H9 (cell line): ENCODE measurements at places on chromosomes 1 and 21.

- no peak for DNase-seq
These were observed 7.8 kb downstream of the PSMB2 start for GRCh38 chr1:35633547-35633946.

DNA sequence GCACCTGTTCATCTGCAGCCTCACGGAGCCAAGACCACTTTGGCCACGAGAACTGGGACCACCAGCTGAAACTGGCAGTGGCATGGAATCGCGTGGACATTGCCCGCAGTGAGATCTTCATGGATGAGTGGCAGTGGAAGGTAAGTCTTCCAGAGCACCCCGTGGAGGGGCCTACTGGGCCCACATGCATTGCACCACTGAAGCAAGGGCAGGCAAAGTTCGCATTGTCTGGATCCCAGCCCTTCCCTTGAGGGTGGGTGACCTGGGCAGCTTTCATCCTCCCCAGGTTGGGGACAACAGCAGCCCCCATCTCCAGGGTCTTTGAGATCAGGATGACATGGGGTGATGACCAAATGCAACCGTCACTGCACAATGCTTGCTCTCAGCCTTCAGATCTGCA lies 37.5 kb downstream of the TRPM2 start:
- DNase-seq: no peak

DNA sequence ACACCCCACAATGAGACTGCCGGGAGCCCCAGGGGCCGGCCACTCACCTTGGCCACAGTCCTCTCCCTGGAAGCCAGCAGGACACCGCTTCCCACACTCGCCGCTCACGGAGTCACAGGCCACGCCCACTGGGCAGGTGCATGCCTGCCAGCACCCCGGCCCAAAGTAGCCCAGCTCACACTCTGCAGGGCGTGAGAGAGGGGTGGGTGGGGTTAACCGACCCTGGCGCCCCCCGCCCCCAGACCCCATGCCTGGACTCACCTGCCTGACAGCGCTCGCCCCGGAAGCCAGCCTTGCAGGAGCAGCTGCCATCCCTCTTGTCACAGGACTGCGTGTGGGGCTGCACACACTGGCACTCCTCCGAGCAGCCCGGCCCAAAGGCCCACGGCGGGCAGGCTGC lies 50.7 kb downstream of the ARHGEF16 start:
- DNase-seq: no peak

- peak; percentile 79 for DNase-seq
These were observed 2.9 kb upstream of the CLIC4 start for GRCh38 chr1:24742090-24742938.

GRCh38 chr1:227901239-227901905 lies 46.4 kb downstream of the WNT9A start:
- DNase-seq: peak; percentile 17

GRCh38 chr21:45570826-45571601 lies 28.8 kb upstream of the SLC19A1 start:
- DNase-seq: peak; percentile 20

- DNase-seq: no peak
These were observed 1.6 kb downstream of the AGO4 start for GRCh38 chr1:35809114-35810095.

- peak; percentile 84 for DNase-seq
These were observed 26.8 kb downstream of the TMEM201 start for GRCh38 chr1:9615316-9616063.

DNA sequence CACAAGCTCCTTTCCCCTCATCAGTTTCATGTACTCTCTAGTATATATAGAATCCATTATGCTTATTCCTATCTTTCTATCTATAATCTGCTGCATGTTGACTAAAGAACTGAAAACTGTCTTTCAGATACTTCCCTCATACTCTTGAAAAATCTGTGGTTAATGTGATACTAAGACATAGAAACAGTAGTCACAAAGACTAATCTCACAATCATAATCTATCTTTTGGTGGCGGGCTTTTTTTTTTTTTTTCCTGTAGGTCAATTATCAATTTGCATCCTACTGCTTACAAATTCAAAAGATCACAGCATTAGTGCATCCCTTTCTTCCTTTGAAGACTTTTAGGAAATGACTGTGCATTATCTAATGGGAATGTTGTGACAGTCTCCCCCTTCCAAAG lies 4.7 kb downstream of the UBR4 start:
- DNase-seq: no peak

DNA sequence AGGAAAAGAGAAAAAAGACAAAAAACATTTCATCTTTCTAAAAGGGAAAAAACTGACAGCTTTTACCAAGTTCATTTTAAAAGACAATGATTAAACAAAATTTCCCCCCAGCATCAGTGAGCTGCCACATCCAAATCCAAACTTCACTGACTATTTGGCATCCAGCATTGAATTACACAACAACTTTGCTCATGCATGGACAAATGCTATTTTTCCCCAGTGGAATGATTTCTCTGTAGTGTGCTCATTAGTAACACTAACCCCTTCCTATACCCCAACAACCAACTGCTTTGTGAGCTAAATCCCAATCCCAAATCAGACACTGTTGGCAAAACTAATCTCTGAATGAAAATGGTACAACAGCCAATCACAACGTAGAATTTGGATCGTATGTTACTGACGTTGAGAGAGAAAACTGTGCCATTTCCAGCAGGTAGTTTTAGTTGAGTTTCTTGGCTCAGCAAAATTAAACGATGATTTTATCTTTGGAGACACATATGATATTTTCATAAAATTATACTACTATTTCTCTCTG lies 37.9 kb downstream of the PIK3R3 start:
- no peak for DNase-seq

DNA sequence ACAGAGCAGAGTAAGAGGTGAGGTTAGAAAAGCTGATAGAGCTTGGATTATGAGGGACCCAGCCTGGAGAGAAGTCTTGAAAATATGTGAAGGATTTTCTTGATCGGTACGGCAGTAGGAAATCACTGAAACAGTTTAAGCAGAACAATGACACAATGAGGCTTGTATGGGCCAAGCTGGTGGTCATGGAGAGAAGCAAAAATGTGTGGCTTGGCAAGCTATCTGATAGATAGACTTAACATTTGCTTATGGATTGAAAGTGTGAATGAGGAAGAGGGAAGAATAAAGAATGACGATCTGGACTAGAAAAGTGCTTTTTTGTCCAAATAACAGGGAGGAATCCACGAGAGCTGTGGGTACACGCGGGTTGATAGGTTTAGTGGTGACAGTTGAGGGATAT lies 15.4 kb upstream of the XPR1 start:
- no peak for DNase-seq

DNA sequence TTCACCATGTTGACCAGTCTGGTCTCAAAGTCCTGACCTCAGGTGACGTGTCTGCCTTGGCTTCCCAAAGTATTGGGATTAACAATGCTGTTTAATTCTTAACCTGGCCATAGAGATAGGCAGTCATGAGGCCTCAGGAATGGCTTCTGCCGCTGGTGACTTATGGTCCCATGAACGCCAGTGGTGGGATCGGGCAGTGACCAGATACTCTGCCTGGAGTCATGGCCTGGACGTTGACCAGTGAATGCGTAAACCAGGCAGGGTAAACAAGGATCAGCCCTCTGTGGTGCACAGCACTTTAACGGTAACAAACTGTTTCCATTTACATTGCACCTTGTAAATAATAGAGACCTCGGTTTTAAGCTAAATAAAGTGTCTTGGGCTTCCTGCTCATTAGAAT lies 23.0 kb downstream of the MTARC1 start:
- no peak for DNase-seq

DNA sequence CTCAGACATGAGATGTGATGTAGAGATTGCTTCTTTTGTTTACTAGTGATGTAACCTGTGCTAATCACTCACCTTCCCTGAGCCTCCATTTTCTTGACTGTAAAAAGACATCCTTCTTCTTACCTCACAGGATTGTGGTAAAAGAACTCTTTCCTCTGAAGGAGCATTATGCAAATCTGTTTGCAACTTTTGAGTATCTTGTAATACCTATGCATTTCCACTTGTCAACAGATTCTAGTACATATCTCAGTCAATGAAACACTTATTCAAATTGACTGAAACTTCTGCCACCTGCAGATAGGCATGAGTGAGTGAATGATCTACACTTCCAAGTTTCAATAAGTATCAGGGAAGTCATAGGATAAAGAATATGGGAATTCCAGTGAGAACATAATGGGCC lies 174.7 kb downstream of the HHIPL2 start:
- DNase-seq: no peak

DNA sequence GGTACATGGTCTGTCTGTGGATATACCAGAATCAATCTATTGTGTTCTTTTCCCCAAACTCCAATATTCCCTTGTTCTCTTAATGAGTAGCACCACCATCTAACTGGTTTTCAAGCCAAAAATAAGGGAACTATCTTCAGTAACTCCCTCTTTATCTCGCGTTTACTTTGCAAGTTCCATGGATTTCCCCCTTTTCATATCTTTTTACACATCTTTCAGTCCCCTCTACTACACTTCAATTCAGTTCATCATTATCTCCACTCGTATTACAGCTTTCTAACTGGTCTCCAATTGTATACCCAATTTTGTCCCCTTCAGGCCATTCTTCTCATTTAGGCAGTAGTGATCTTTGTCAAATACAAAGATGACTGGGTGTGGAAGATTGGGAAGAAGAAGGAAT lies 4.1 kb upstream of the TMCO1 start:
- no peak for DNase-seq

GRCh38 chr21:33975548-33976081 lies 60.0 kb upstream of the ATP5PO start:
- no peak for DNase-seq

GRCh38 chr1:21397813-21398188 lies 42.1 kb upstream of the NBPF3 start:
- peak; percentile 74 for DNase-seq

GRCh38 chr1:175498002-175498401 lies 245.4 kb downstream of the TNR start:
- no peak for DNase-seq

DNA sequence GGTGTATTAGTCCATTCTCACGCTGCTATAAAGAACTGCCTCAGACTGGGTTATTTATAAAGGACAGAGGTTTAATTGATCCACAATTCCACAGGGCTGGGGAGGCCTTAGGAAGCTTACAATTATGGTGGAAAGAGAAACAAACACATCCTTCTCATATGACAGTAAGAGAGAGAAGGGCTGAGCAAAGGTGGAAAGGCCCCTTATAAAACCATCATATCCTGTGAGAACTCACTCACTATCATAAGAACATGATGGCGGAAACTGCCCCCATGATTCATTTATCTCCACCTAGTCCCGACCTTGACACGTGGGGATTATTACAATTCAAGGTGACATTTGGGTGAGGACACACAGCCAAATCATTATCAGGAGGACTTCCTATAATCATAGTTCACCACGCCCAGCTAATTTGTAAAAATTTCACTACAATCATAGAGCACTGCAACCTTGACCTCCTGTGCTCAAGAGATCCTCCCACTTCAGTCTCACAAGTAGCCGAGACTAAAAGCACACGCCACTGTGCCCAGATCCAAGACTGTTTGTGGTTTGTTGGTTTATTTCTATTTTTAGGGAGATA lies 164.9 kb downstream of the RERE start:
- no peak for DNase-seq

DNA sequence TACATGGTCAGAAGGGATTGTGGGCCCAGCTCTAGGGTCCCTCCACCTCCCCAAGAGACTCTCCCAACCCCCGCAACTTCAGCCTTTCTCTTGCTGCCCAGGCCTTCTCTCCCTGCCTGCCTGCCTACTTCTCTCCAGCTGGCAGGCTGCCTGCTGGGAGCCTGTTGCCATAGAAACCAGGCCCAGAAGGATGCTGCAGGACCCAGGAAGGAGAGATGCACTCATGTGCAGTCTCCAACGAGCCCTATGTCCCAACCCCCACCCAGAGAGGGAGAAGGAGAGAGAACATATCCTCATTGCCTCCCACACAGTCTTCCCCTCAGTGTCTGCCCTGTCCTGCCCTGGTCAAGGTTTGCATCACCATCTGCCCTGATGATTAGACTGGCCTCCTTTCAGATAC lies 10.8 kb upstream of the SMIM12 start:
- no peak for DNase-seq

GRCh38 chr1:2381741-2382620 lies 9.4 kb downstream of the MORN1 start:
- peak; percentile 89 for DNase-seq

DNA sequence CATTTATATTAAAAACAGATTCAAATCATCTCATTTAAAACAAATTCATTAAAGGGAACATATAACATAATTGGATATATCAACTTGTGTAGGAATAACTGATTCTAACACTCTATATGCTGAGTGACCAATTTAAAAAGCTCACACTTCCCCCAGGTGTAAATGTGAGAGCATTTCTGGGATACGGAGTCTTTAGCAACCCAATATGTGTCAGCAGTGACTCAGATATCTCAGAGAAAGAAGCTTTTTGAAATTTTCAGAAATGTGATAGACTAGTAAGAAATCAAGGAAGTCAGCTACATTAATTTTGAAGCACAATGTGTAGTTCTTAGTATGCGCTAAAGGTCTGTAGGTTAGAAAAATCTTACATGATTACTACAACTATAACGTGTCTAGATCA lies 87.9 kb upstream of the SERTAD4 start:
- no peak for DNase-seq

DNA sequence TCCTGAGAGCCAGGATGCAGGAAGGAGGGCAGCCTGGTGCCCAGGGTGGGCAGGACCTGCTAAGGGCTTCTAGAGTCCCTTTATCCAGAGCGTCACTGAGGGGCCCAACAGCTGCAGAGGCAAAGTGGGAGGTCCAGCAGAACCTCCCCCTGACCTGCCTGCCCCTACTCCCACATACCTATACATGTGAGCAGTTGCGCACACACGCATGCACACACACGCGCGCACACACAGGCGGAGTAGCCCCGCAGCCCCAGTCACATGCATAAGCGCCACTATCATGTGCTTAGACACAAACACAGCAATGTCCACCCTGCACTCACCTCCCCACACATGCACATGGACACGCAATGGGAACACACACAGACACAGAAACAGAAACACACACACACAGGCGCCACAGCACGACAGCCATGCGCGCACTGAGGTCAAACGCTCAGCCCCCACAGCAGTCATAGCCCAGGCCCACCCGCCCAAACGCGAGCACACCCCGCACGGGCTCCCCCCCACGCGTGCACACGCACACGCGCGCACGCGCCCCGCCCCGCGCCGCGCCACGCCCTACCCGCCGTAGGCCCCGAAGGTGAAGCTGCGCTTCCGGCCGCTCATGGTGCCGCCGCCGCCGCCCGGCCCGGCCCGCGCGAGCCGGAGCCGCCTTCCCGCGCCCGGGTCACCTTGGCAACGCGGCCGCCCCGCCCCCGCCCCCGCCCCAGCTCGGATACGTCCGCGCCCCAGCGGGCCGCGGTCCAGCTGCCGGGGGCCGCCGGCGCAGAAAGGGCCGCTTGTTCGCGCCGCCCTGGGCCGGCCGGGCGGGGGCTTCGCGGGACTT lies 17.7 kb downstream of the RAP1GAP start:
- peak; percentile 73 for DNase-seq

GRCh38 chr1:68426594-68426993 lies 23.2 kb downstream of the RPE65 start:
- no peak for DNase-seq

DNA sequence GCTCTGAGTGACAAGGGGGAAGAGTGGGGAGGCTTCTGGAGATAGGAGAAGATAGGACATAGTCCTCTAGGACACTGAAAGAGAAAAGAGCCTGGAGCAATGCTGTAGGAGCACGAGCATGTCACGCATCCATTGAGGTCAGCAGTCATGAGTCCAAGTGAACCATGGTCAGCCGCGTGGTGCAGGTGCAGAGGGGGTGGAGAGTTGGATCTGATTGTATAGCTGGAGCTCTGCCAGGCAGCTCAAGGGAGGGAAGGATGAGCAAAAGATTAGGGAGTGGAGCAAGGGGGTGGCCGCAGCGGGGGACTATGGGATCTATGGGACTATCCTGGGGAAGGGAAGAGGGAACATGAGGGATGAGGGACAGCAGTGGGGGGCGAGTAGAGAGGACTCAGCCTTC lies 14.0 kb downstream of the PADI1 start:
- DNase-seq: no peak

GRCh38 chr1:8042134-8042533 lies 16.0 kb upstream of the ERRFI1 start:
- DNase-seq: no peak
